ENCODE measurements at places on chromosomes 1 and 21. TPM values are rescaled to one million over a fixed set of nuclear protein-coding genes. Genes with fewer than 3 reads are reported as not detected.

DNA sequence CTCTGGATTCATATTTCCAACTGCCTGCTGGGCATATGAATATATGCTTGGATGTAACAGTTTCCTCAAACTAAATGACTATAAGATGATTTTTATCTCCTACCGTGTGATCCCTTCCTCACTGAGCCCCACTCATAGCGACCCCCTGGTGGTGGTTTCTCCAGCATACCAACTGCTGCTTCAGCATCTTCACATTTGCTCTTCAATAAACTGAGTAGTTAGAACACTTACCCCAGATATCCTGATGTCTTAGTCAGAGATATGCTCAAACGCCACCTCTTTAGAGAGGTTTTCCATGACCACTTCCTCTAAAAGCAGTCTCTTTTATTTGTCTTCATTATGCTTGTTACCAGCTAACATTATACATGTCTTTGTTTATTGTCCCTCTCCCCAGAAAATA lies 10.2 kb upstream of the HNRNPR start:
- peaks cover 6% of the 10 kb centered on the region for H3K4me1 ChIP-seq
- H3K27me3 ChIP-seq, result no peaks in the 10 kb centered on the region
- H3K36me3 ChIP-seq, result peaks cover 4% of the 10 kb centered on the region
- H3K27ac ChIP-seq, result no peak overlapping the region
- DNase-seq, result no peak

PCAT6 gene
- total RNA-seq, result 1.8 TPM

DNA sequence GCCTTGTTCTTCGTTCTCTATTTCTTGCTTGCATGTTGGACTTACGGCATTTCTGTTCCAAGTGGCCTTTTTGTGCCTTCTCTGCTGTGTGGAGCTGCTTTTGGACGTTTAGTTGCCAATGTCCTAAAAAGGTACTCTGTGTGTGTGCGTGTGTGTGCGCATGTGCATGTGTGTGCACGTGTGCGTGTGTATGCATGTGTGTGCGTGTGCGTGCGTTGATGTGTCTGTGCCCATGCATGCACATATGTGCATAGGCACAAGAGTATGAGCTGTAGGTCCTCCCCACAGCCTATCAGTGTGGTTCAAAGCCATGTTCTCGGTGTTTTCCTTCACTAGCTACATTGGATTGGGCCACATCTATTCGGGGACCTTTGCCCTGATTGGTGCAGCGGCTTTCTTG lies 13.7 kb downstream of the NPPA start:
- no peak overlapping the region for H3K4me3 ChIP-seq
- no peak overlapping the region for H3K27ac ChIP-seq
- peaks cover 2% of the 10 kb centered on the region for H3K36me3 ChIP-seq
- DNase-seq, result no peak

GRCh38 chr1:24251501-24251900 lies 64.4 kb upstream of the IFNLR1 start:
- H3K27me3 ChIP-seq, result no peaks in the 10 kb centered on the region
- H3K27ac ChIP-seq, result no peak overlapping the region
- H3K36me3 ChIP-seq, result no peaks in the 10 kb centered on the region
- H3K4me1 ChIP-seq, result no peaks in the 10 kb centered on the region

FAM167B gene
- 1.6 TPM for total RNA-seq

- H3K27ac ChIP-seq, result no peak overlapping the region
- no peaks in the 10 kb centered on the region for H3K27me3 ChIP-seq
- no peaks in the 10 kb centered on the region for H3K4me1 ChIP-seq
- H3K36me3 ChIP-seq, result no peaks in the 10 kb centered on the region
Observed at GRCh38 chr1:106173101-106173500, 883.4 kb upstream of the PRMT6 start.

Measured in activated T-cell treated with anti-CD3 and anti-CD28 coated beads, Interleukin-2, amount 50 U/mL, for 72 hours (primary cell).